Right renal pelvis (tissue), 4 donors: ENCODE measurements at places on chromosomes 13 and 19.

DNA sequence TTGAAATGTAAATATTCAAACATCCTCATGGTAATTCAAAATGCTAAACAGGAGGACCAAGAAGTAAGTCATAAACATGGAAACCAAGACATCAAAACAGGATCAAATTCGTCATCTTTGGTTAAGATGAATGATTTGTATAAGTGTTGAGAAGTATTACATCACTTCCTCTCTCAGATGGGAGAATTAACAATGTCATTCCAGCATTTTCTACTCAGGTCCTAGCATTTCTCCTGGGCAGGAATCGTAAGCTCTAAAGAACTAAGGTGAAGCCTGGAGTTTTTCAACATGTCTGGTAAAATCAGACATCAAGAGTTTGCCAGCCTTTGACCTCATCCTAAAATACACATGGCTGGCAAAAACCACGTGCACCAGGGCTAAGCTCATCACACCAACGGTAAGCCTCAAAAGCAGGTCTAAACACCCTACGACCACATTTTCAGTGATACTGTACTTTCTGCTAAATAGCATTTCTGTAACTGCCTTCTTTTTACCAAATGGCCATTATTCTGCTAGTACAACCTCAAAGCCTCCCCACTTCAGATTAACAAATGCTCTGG, 24.8 kb downstream of the RANBP3 start:
- no peak for DNase-seq

GRCh38 chr13:22855926-22856325, 324.9 kb upstream of the SGCG start:
- DNase-seq, result no peak

DNA sequence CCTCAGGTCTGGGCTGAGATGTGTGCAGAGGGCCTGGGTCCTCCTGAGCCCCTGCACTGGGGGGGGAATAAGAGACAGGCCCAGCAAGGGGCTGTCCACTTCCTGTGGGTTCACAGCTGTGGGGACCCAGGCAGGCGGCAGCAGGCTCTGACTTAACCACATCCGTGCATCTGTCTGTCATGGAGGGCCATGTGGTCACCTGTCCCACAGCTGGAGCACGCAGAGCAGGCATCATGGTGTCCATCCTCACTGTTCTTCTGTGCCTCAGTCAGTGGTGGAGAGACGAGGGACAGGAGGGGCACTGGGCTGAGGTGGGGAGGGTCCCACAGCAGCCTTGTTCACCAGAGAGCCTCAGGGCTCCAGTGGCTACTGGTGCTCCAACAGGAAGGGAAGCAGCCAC, 16.3 kb upstream of the KIR3DL3 start:
- DNase-seq, result no peak

- peak; percentile 37 for DNase-seq
Measured at GRCh38 chr13:79909644-79910043, 428.7 kb downstream of the NDFIP2 start.

GRCh38 chr19:43469160-43469480, 3.7 kb upstream of the LYPD3 start:
- no peak for DNase-seq

DNA sequence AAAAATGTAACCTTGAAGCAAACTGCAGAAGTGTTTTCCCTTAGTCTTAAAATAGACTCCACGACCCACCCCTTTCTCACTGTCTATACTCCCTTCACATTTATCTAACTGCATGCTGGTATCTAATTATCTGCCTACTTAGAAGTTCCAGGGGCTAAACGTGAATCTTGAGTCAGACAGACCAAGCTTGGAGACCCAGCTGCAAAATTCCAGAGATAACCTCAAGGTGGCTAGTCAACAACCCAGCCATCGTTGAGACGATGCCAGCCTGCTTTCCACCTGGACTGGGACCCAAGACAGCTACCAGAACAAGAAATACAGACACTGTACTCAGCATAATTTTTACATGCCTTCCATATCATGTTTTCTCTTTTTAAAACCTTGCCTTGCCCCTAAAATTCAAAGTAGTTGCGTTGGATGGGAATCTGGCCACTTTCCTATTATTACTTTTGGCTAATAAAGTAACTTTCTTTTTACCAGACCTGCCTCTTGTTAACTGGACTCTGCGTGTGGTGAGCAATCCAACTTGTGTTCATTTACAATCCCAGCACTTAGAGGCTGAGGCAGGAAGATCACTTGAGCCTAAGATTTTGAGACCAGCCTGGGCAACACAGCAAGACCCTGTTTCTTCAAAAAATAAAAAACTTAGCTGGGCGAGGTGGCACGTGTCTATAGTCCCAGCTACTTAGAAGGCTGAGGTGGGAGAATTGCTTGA, 82.3 kb downstream of the CDADC1 start:
- DNase-seq, result no peak

DNA sequence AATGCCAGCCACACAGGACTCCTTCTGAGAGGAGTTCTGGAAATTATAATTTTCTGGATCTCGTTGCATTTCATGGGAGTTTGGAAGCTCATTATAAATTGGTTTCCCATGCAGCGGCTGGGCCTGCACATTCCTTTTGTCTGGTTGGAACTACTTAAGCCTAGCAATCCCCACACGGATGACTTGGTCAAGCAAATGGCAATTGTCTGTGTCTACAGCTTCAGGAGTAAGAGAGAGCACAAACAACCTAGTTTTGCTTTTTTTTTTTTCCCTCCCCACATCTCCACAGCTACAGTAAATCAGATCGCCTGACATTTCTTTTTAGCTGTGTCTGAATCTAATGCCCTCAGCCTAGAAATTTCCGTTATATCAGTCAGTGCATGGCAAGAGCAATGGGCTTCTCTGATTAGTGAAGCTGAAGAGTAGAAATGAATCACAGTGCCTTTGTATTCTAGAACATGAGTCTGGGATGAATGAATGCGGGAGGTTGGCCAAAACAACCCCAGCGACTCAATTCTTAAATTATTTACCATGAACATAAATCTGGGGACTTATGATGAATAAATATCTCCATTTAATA, 15.1 kb downstream of the PCDH8 start:
- no peak for DNase-seq

GRCh38 chr19:11421371-11422098, 2.4 kb upstream of the RGL3 start:
- DNase-seq, result no peak

GRCh38 chr13:112263152-112263551, 113.0 kb upstream of the SPACA7 start:
- DNase-seq, result no peak

DNA sequence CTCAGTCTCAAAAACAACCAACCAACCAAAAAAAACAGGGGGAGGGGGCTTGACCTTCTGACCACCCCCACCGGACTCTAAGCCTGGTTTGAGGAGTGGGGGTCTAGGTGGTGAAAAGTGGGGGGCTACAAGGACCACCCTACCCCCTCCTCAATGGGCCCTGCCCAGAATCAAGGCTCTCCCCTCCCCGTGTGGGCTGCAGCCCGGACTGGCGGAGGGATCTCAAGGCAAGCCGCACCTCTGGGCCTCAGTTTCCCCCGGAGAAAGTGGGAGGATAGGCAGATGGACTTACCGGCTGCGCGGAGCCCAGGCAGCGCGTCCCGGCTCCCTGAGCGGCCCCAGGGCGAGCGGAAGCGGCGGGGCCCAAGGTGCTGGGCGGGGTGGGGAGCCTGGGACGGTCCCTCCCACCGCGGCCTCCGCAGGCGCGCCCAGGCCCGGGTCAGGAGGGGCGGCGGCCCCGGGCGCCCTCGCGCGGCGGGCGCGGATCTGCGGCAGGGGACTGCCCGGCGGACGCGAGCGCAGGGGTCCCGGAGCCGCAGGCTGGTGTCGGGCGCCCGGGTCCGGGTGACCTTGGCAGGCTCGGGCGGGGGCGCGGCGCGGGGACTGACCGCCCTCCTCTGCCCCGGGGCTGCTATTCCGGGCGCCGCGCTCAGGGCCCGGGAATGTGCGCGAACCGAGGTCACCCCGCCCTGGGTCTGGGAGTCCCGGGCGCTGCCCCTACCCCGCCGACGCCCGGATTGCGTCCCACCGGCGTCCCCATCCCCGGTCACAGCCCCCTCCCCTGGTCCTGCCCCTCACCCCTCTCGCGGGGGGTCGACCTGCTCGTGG, at the start of gene ADAMTSL5:
TSS of gene ADAMTSL5 (minus strand) at position 349 of the 828 bp plus-strand sequence. CDS start 2,076 bp downstream, outside the sequence.
- no peak for DNase-seq

GRCh38 chr19:18480006-18480691, 41.7 kb downstream of the ELL start:
- no peak for DNase-seq

GRCh38 chr19:28691683-28692082, 521.3 kb downstream of the UQCRFS1 start:
- DNase-seq, result no peak

- DNase-seq, result no peak
Measured at GRCh38 chr19:18802354-18802753, 11.2 kb upstream of the COMP start.

DNA sequence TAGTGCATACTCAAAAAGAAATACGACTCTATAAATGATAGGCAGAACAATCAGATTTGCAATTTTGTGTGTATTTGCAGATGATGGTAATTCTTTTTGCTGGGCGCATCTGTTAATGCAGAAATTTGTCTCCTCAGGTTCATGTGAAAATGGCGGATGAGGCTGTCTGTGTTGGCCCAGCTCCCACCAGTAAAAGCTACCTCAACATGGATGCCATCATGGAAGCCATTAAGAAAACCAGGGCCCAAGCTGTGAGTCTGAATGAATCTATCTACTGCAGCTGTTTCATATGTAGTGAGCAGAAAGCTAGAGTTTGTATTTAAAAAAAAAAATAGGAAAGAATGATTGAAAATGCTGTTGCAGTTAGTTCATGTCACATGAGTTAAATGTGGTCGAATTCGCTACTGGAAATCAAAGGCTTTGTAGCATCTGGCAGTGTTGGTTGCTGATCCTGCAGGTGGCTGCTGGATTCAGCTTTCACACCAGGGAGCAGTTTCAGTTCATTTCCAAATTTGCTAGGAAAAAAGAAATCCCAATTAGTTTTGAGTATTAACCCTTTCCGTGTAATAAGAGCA, 66.0 kb downstream of the PCCA start:
- no peak for DNase-seq
